Left ventricle myocardium inferior (tissue), 1 donor: ENCODE measurements at places on chromosomes 6 and 20. TPM values are rescaled to one million over a fixed set of nuclear protein-coding genes. Genes with fewer than 3 reads are reported as not detected.
A peak's percentile ranks its signal among the peaks of the same experiment; 100 is the strongest.

GRCh38 chr20:37946946-37947345 lies 44.0 kb downstream of the VSTM2L start:
- DNase-seq = no peak

DNA sequence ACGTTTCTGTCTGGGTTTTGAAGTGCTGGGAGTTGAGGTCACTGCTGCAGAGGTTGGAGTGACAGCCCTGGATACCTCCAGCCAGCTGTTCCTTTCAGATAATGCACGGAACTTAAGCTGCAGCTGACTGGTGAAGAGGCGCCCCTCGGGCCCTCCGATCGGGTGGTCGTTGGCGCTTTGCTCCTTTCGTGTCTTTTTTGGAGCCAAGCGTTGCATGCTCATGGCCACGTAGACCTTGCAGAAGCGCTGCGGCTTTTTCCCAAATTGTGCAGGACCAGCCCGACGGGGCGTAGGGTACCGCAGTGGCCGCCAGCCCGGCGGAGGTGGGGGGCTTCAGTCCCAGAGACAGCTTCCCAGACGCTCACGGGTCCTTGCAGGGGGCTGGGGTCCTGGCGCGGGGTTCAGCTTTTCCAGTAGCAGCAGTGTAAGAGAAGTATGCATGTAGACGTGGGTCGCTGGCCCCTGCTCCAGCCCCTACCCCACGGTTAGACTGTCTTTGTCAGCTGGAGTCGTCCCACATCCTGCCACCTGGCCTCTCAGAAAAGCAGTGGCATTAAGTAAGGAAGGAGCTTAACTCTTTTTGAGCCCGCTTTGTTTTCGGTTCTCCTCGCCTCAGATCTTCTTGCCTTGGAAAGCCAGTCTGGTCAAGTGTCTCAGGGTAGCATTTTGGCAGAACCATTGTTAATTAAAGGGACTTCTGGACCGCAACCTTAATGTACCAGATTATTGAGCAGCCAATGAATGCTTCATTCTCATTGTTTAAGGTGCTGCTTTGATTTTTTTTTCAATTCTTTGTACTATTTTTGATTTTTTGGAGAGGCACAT lies 838 bp downstream of the TNFAIP3 start:
- peak; percentile 18 for DNase-seq

DNA sequence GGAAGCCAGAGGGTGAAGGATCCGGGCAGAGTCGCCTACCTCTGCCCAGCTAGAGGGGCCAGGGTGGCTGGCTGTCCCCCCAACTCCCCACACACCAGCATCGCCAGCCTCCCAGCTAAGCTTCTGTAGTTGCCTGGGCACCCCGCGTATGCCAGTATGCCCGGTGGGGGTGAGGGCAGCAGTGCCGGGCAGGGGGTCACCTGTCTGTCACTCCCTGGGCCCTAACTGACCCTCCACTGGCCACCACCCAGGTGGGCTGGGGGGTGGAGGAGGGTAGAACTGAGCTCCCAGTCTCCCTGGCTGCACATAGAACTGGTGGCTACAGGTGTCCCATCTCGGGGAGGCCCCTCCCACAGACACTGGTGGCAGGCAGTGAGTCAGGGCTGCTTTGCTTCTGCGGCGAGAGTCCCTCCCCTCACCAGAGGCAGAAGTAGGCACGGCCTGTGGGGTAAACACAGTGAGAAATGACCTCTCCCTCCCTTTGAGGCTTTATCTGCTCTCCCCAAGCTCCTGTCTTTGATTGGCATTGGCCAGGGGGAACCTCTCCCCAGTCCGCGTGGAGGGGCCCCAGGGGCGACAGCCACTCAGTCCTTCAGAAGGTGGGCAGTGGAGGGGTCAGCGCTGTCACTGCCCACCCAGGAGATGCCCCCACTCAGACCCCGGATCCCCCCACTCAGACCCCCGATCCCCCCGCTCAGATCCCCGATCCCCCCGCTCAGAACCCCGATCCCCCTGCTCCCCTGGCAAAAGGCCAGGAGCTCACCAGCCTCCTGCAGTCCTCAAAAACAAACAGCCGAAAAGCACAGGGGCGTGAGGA lies 2.5 kb downstream of the NTSR1 start:
- no peak for DNase-seq

DNA sequence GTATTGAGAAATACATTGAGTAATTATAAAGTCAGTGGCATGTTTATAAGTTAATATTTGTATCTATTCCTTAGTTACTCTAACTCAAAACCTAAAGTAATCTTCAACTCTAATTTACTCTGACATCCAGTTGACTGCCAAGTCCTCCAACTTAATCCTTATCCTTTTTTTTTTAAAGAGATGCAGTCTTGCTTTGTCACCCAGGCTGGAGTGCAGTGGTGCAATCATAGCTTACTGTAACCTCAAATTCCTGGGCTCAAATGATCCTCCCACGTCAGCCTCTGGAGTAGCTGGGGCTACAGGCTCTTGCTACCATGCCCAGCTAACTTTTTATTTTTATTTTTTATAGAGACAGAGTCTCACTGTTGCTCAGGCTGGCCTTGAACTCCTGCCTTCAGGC lies 24.4 kb downstream of the PTPN1 start:
- DNase-seq = no peak

- no peak for DNase-seq
Observed at GRCh38 chr20:47648943-47649342, 136.3 kb downstream of the SULF2 start.

- DNase-seq = no peak
Observed at GRCh38 chr6:156396791-156397418, 380.3 kb upstream of the ARID1B start.

DNA sequence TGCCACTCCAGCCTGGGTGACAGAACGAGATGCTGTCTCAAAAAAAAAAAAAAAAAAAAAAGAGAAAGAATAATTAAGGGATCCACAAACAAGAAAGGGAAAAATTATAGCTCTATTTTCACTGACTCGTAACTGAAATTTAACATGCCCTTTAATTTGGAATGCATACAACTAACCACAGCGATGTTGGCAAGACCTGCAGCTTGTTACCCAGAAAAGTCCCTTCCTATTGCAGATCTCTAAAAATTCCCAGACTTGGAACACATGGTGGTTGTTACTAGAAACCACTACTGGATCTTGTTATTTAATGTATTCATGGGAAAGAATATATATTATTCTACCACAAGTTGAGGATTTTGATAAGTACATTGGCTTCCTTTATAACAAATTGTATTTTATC lies 27.8 kb upstream of the SMIM28 start:
- DNase-seq = no peak

GRCh38 chr20:9163251-9163650 lies 94.4 kb downstream of the PLCB4 start:
- DNase-seq = no peak

DNA sequence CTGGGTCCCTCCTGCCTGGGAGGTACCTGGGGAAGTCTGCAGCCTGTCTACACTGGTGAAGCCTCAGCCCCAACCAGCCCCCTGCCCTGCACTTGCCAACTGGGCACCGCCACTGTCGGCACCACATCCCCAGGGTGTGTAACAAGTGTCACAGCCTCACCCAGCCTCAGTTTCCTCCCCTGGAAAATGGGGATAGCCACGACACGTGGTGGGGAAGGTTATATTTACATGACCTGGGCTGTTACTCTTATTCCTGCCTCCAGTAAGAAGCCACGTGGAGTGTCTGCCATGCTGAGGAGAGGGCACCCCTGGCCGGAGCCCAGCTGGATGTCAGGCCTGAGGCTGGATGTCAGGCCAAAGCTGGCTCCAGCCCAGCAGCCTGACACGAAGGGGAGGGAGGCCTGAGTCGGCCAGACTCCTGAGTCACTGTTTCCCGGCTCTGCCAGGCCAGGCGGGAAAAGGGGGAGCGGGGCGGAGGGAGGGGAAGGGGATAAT lies 44.9 kb downstream of the SNAI1 start:
- DNase-seq = peak; percentile 71

DNA sequence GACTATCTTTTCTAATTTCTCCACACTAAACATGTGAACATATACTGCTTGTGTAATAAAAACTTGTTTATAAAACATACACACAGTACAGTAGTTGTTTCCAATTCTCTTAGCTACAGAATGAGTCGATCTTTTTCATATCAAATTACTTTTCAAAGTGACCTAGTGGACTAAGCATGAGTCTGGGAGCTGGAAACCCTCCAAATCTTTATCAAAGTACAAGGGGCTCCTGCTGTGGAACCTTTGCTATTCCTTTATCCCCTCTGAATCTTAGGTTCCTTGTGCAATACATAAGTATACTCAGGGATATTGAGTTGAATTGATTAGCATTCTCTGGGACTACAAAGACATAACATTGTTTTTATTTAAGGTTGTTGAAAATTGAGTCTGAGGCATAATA lies 48.7 kb upstream of the TAB2 start:
- no peak for DNase-seq

GRCh38 chr6:45795678-45796077 lies 220.0 kb downstream of the CLIC5 start:
- no peak for DNase-seq

Gene SLC22A16
- not detected for total RNA-seq

Gene TBC1D22B
- 6.1 TPM for total RNA-seq

Gene CCN6
- total RNA-seq = not detected

Gene LY6G5C
- total RNA-seq = 1.5 TPM

Gene FAM83C
- total RNA-seq = not detected

Gene TGM2
- 846 TPM for total RNA-seq

Gene MAP7
- 3.1 TPM for total RNA-seq

Gene SLC17A3
- total RNA-seq = not detected

Gene PBOV1
- total RNA-seq = not detected

Gene OTOR
- total RNA-seq = not detected

Gene JPH2
- 151 TPM for total RNA-seq
